ENCODE measurements at places on chromosomes 3 and 15.

DNA sequence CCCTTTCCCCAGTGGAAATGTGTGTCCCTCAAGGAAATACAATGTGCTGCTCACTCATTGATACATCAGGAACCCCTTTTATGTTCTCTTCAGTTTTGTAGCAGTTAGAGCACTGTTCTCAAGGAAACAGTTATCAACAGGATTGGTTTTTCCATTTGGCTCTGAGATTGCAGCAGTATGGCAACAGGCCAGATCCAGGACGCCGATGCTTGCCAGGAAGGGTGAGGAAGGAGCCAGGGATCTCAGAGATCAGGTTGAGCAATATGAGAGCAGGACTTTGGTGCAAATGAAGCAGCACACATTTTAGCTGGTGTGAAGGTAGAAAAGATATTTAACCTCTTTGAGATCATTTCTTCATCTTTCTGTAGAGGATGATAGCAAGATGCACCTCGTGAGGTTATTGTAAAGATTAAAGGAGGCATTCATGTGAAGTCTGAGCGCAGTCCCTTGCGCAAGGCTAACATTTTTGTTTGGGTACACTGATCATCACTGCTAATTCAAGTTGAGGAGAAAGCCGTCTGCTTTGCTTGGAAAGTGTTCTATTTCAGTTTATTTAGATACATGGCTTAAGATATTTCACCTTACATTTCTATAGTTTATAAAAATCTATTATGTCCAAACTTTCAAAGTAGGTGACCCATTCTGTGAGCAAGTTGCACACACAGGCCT is 68.5 kb downstream of the KCNH8 start:
- H3K36me3 ChIP-seq: no peaks in the 10 kb centered on the region
- H3K4me3 ChIP-seq: no peak overlapping the region
- no peak overlapping the region for H3K27ac ChIP-seq
- no peak for DNase-seq
- peaks cover 13% of the 10 kb centered on the region for H3K4me1 ChIP-seq

- H3K27ac ChIP-seq: no peak overlapping the region
- no peak overlapping the region for H3K4me3 ChIP-seq
- no peaks in the 10 kb centered on the region for H3K27me3 ChIP-seq
Observed at GRCh38 chr3:117137065-117137464, 427.5 kb downstream of the TUSC7 start.

- no peaks in the 10 kb centered on the region for H3K27me3 ChIP-seq
- peaks cover 3% of the 10 kb centered on the region for H3K4me1 ChIP-seq
- H3K27ac ChIP-seq: no peak overlapping the region
- H3K4me3 ChIP-seq: no peak overlapping the region
Observed at GRCh38 chr3:12465836-12466225, 18.4 kb upstream of the TSEN2 start.

- peaks cover 12% of the 10 kb centered on the region for H3K36me3 ChIP-seq
- no peak overlapping the region for H3K27ac ChIP-seq
- no peak for DNase-seq
- no peaks in the 10 kb centered on the region for H3K27me3 ChIP-seq
- H3K4me3 ChIP-seq: no peak overlapping the region
Observed at GRCh38 chr15:34078900-34079299, 22.8 kb downstream of the EMC7 start.

DNA sequence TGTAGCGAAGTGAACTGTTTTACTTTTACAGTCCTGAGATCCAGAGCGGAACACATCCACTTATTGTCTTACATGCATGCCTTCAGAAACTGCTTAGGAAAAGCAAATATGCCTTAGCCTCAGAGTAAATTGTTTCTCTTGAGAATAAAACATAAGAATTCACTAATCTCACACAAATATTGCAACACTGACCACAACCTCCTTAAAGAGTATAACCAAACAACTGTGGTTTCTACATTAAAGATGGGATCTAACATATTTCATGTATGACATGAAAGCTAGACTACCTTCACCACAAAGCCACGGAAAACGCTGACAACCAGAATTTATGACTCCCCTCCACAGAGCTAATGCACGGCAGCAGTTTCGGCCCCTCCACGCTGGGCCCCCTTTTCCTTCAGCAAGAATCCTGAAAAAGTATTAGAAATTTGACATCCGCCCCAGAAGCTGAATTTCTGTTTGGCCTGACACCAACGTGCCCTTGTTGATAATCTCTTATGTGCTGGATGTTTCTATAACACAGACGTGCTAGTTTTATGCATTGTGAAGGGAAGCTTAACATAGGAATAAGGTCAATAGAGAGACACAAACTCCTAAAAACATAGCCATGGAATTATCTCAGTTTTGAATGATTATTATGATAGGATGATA is 84.6 kb downstream of the GREM1 start:
- no peaks in the 10 kb centered on the region for H3K27me3 ChIP-seq
- H3K36me3 ChIP-seq: no peaks in the 10 kb centered on the region
- no peak overlapping the region for H3K4me3 ChIP-seq
- no peak for DNase-seq
- no peak overlapping the region for H3K27ac ChIP-seq

- DNase-seq: no peak
- H3K36me3 ChIP-seq: no peaks in the 10 kb centered on the region
- no peaks in the 10 kb centered on the region for H3K27me3 ChIP-seq
- no peaks in the 10 kb centered on the region for H3K4me1 ChIP-seq
- H3K4me3 ChIP-seq: no peak overlapping the region
Observed at GRCh38 chr15:29196722-29197121, 72.9 kb downstream of the NSMCE3 start.

- peak overlapping the region; percentile 97 for H3K4me3 ChIP-seq
- H3K27ac ChIP-seq: peak overlapping the region; percentile 98
- DNase-seq: no peak
Observed at GRCh38 chr15:72784456-72784876, 908 bp upstream of the ADPGK start.

- H3K27me3 ChIP-seq: peaks cover 9% of the 10 kb centered on the region
- no peak overlapping the region for H3K27ac ChIP-seq
- H3K4me1 ChIP-seq: peaks cover 6% of the 10 kb centered on the region
- peak; percentile 73 for DNase-seq
- no peak overlapping the region for H3K4me3 ChIP-seq
Observed at GRCh38 chr15:76147906-76148570, 88.3 kb downstream of the TMEM266 start.

DNA sequence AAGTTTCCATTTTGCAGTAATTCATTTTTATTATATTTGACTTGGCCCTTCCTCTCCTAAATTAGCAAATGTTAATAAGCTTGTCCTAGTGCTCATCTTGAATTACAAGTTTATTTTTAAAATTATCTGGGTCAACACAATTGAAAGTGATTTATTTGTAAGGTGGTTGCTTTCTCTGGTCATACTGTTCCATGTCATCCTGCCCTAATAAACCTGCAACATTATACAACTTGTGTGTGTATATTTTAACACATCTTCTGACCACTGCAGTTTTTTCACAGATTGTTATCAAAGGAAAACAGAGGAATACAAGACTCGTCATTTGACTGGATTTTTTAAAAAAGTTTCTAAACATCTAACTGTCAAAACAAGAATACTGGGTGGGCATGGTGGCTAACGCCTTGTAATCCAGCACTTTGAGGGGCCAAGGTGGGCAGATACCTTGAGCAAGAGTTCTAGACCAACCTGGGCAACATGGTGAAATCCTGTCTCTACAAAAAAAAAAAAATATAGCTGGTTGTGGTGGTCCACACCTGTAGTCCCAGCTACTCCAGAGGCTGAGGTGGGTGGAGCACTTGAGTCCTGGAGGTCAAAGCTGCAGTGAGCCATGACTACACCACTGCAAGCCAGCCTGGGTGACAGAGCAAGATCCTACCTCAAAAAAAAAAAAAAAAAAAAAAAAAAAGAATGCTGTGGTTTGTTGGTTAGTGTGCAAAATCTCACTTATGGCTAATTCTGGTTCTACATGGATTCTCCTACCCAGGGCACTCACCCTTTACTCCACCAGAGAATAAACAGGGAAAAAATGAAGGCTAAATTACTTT is 5.0 kb upstream of the LRRFIP2 start:
- no peaks in the 10 kb centered on the region for H3K36me3 ChIP-seq
- peaks cover 1% of the 10 kb centered on the region for H3K4me1 ChIP-seq
- no peak for DNase-seq
- no peak overlapping the region for H3K4me3 ChIP-seq

GRCh38 chr3:150333477-150333876 is 74.6 kb upstream of the TSC22D2 start:
- H3K36me3 ChIP-seq: no peaks in the 10 kb centered on the region
- no peaks in the 10 kb centered on the region for H3K4me1 ChIP-seq
- no peak overlapping the region for H3K4me3 ChIP-seq
- H3K27ac ChIP-seq: no peak overlapping the region
- DNase-seq: no peak

DNA sequence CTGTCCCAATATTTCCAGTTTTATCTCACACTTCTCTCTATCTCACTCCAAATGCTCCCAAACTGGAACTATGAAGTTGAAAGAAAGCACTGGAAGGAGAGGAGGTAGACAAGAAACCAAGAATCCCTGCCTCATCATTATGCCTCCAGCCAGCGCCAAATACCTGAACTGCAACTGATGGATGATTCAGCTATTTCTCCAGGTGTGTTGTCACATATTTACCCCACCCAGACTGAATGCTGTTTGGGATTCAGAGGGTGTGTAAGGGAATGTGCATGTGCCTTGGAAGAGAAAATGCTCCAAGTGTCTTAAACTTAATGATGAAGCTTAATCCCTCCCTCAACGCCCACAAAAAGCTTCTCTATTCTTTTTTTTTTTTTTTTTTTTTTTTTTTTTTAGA is 269.5 kb upstream of the ATP11B start:
- H3K4me3 ChIP-seq: no peak overlapping the region
- no peak overlapping the region for H3K27ac ChIP-seq
- no peak for DNase-seq
- no peaks in the 10 kb centered on the region for H3K27me3 ChIP-seq

DNA sequence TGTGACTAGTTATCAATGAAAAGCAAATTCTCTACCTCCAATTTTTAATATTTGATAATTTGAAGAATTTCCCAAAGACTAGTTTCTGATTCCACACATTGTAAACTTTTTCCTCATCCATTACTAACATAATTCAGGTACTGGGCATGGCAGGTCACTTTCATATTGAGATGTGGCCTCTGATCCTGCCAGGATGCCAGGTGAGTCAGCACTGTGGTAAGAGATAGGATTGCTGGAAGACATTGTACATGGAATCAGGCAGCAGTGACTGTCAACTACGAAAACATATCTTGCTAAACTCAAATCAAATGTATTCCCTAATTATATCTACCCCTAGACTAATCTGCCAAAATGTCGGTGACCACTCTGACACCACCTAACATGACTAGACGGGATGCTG is 33.2 kb upstream of the POU1F1 start:
- no peak overlapping the region for H3K4me3 ChIP-seq
- H3K36me3 ChIP-seq: no peaks in the 10 kb centered on the region
- no peak overlapping the region for H3K27ac ChIP-seq
- no peaks in the 10 kb centered on the region for H3K4me1 ChIP-seq
- DNase-seq: no peak

- H3K4me3 ChIP-seq: no peak overlapping the region
- no peak for DNase-seq
- H3K36me3 ChIP-seq: no peaks in the 10 kb centered on the region
Observed at GRCh38 chr3:1406250-1406649, 313.4 kb downstream of the CNTN6 start.

GRCh38 chr3:112634786-112635541 is 6.0 kb downstream of the CCDC80 start:
- no peaks in the 10 kb centered on the region for H3K36me3 ChIP-seq
- no peaks in the 10 kb centered on the region for H3K27me3 ChIP-seq
- no peak overlapping the region for H3K27ac ChIP-seq
- no peak for DNase-seq
- no peaks in the 10 kb centered on the region for H3K4me1 ChIP-seq
- no peak overlapping the region for H3K4me3 ChIP-seq

GRCh38 chr3:34285827-34286188 is 487.4 kb downstream of the PDCD6IP start:
- H3K36me3 ChIP-seq: no peaks in the 10 kb centered on the region
- no peak overlapping the region for H3K27ac ChIP-seq
- DNase-seq: no peak

DNA sequence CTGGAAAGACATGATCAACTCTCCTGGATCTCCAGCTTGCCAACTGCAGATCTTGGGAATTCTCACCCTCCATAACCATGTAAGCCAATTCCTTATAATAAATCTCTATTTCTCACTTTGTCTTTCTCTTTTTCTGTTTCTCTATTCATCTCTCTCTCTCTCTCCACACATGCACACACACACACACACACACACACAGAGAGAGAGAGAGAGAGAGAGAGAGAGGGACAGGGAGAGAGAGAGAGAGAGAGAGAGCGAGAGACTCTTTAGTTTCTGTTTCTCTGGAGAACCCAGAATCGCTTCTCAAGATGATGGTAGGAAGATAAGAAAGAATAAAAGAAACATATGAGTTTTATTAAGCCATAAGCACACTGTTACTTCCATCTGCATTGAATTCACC is 111.9 kb downstream of the BCHE start:
- no peaks in the 10 kb centered on the region for H3K36me3 ChIP-seq
- no peak overlapping the region for H3K27ac ChIP-seq
- no peaks in the 10 kb centered on the region for H3K4me1 ChIP-seq
- no peak for DNase-seq

GRCh38 chr3:129278966-129279906 is 566 bp downstream of the HMCES start:
- peaks cover 31% of the 10 kb centered on the region for H3K4me1 ChIP-seq
- no peaks in the 10 kb centered on the region for H3K27me3 ChIP-seq
- peak overlapping the region; percentile 84 for H3K4me3 ChIP-seq
- peaks cover 5% of the 10 kb centered on the region for H3K36me3 ChIP-seq
- H3K27ac ChIP-seq: peak overlapping the region; percentile 97

GRCh38 chr3:16511681-16512434 is 1.6 kb downstream of the RFTN1 start:
- no peaks in the 10 kb centered on the region for H3K36me3 ChIP-seq
- peaks cover 58% of the 10 kb centered on the region for H3K4me1 ChIP-seq
- peak overlapping the region; percentile 70 for H3K4me3 ChIP-seq

GRCh38 chr3:132569153-132569552 is 27.9 kb upstream of the ACKR4 start:
- DNase-seq: no peak
- no peak overlapping the region for H3K4me3 ChIP-seq
- no peaks in the 10 kb centered on the region for H3K4me1 ChIP-seq
- no peaks in the 10 kb centered on the region for H3K27me3 ChIP-seq

DNA sequence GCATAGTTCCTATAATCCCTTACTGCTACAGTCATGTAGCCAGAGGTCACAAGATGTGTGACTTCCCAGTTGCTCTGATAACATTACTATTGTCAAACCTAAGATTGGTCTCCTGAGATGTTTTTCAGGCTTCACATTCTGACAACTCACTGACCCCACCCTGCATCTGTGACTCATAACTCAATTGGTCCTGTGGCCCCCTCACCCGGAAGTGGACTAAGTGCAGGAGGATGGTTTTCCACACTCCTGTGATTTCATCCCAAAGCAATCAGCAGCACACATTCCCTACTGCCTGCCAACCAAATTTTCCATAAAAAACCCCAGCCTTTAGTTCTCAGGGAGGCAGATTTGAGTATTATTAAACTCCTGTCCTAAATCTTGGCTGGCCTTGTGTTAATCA is 564.9 kb upstream of the ZNF385D start:
- no peak overlapping the region for H3K27ac ChIP-seq
- no peak overlapping the region for H3K4me3 ChIP-seq
- H3K4me1 ChIP-seq: no peaks in the 10 kb centered on the region
- no peaks in the 10 kb centered on the region for H3K27me3 ChIP-seq
- no peak for DNase-seq
- no peaks in the 10 kb centered on the region for H3K36me3 ChIP-seq

GRCh38 chr3:126394179-126394976 is at the start of gene CFAP100:
Gene CFAP100 (plus strand): TSS chr3:126394909. CDS start chr3:126396001, 1,092 bp downstream.
- no peaks in the 10 kb centered on the region for H3K27me3 ChIP-seq
- H3K4me3 ChIP-seq: no peak within 1 kb of the TSS
- no peak for DNase-seq
- no peaks in the 10 kb centered on the region for H3K4me1 ChIP-seq
- no peaks in the 10 kb centered on the region for H3K36me3 ChIP-seq
- no peak within 1 kb of the TSS for H3K27ac ChIP-seq
